ENCODE measurements at places on chromosomes 2 and 18.

DNA sequence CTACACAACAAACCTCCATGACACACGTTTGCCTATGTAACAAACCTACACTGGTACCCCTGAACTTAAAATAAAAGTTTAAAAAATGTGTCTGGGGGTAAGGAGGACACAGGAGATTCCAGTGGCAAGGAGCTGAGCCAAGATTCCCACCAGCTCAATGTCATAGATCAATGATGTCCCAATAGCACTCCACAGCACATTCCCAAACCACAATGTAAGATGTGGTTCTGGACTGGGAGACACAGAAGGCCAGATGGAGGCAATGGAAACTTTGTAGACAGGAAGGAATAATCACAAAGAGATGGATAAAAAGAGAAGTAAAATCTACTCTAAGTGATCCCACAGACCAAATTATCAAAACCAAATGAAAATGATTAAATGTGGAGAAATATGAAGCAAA lies 312.4 kb upstream of the SOX11 start:
- DNase-seq = peak; percentile 23

DNA sequence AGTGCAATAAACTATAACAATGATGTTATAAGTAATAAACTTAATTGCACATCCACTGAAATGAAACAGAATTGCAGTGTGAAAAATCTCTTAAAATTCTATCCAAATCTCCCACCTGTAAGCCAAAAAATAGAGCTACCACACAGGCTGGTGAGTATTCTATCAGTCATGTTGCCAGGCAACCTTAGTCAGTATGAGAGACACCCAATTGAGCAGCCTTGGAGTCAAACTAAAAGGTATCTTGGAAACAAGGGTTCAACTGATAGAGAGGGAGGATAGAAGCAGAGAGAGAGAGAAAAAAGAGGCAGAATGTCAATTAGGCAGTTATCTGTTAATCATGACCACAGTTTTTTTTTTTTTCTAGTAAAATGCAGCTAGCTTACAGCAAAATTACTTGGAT lies 45.8 kb downstream of the GALNT13 start:
- DNase-seq = no peak

GRCh38 chr2:99472600-99472960 lies 17.2 kb downstream of the REV1 start:
- DNase-seq = no peak

DNA sequence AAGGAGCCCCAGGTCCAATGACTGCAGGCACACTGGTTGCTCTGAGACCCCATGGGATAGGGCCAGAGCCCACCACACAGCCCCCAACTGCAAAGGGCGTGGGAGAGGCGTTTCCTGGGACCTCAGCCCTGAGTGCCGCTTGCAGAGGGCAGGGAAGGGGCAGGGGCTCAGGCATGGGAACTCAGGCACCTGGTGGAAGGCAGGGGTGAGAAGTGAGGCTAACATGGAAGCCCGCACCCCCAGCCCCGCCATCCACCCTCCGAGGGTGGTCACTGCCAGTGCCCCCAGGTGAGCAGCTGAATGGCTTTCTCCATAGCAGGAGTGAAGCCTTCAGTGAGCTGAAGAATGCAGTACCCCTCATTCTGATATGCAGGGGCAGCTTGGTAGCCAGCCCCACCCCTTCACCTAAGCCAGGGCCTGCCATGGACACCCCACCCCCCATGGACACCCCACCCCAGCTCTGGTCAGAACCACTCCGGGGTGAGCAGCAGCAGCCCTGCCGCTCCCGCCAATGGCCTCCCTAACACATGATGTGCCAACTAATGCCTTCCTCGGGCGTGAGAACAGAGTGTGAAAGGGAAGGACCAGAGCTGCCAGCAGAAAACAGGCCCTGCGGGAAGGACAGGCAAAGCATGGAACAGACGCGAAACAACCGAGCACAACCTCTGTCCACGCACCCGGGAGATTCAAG lies 6.6 kb downstream of the KIF1A start:
- DNase-seq = no peak

GRCh38 chr2:73925853-73926492 lies 707 bp upstream of the DGUOK start:
- no peak for DNase-seq

- no peak for DNase-seq
Observed at GRCh38 chr18:26746826-26747475, 118.6 kb downstream of the AQP4 start.

DNA sequence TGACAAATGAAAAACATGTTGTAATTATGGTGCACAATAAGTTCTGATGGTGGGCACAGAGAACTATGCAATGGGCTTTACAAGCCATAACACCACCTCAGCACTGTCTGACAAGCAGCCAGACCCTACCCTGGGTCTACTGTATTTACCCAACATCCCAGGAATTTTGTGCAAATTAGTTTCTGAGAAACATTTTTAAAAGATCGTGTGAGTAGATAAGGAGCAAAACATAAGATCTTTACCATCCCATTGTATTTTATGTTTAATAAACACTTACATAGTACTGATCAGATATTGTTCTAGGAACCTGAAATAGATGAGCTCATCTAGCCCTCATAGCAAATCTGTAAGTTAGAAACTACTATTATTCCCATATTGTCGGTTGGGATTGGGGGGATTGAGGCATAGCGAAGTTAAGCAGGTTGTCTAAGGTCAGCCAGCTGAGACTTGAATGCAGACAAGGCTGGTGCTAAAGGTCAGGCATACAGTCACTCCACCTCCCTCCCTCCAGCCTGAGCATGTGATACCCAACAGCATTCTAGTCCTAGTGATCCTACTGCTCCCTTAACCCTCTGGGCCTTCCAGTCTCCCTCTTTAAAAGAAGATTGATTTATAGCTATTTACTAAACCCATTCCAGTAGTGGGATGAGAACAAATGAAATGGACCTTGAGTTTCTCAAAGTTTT lies 67.4 kb upstream of the STAM2 start:
- no peak for DNase-seq

GRCh38 chr18:55100817-55101457 lies 141.7 kb upstream of the CCDC68 start:
- no peak for DNase-seq

GRCh38 chr2:4964579-4964978 lies 727.6 kb upstream of the SOX11 start:
- DNase-seq = no peak

Data from fibroblast of skin of left quadriceps (primary cell).